ENCODE measurements at places on chromosomes 7 and 10.

- DNase-seq: no peak
These were observed 287.4 kb downstream of the CELF2 start for GRCh38 chr10:11304906-11305585.

- DNase-seq: no peak
These were observed 201.2 kb upstream of the PRKCQ start for GRCh38 chr10:6781133-6781770.

DNA sequence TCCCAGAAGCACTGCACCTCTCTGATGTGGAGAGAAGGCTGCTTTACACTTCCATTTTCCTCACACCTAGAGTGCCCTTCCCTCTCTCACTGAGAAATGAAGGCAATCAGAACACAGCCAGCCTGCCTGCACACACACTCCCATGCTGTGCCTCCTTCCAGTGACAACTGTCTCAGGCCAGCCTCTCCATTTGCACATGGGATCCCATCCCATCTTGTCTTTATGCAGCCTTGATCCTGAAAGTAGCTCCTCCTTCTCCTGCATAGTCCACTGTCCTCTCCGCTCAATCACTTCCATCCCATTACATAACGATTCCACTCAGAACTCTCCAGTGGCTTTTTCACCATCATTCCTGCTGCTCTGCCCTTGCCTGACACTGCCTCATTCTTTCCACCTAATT lies 203.7 kb upstream of the STK17A start:
- DNase-seq: no peak

- no peak for DNase-seq
These were observed 150.1 kb upstream of the SHH start for GRCh38 chr7:155962191-155962967.

GRCh38 chr7:47095946-47096345 lies 486.0 kb downstream of the TNS3 start:
- DNase-seq: no peak

DNA sequence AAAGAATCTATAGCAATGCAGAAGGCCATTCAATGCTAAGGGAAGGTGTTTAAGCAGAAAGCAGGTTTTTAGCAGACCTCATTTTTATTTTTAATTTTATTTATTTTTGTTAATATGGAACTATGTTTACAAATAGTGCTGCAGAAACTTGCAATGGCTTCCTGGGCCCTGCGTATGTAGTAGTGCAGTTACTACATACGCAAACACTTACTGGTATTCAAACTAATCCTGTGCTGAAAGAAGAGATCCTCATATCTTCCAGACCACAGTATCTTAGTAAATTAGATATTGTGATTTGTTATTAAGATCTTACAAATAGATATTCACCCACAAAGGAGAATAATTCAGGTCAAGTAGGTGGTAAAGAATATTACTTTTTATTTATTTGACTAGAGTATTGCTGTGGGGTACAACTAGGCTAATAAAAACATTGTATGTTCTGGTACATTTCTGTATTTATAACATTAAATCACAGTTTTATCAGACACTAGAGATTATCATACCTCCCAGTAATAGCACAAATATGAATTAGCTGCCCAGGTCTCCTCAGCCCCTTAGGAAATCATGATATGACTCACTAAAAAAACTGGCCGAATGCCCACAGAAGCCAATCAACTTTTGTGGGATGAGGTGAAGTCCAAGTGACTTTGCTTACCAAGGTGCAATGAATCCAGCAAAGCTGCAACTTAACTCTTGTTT lies 57.6 kb downstream of the RNLS start:
- DNase-seq: no peak

DNA sequence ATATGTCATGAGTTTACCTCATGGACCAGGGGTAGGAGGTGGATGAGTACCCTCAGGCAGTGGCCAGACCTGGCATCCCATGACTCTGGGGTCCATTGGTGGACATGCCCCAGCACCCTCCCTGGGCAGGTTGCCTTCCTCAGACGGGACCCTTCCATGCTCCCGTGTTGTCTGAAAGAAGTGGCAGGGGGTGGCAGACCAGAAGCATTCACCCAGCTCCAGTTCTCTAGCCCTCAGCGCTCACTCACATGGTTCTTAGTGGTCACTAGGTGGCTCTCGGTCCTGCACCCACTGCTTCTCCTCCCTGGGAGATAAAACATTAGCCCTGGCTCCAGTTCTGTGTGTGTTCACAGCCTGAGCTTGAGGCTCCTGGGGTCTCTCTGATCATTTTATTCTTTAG lies 6.0 kb downstream of the RBP3 start:
- no peak for DNase-seq

DNA sequence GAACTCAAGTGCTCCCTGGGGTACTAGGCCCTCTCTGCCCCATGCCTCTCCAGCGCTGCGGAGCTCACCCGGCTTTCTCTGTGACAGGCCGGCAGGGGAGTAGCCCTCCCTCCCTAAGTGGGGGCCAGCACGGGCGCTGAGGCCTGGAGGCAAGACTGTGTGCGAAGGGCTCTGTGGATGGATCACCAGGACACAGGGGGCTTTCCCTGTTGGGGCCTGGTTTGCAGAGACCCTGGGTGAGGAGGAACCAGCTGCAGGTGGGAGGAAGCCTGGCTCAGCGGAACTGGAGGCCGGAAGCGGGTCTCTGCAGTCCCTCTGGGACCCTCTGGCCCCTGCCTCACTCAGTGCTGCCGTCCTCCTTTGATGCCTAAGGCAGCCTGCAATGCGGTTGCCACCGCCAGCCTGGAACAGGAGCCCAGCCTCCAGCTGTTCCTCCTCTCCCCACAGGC lies 106.0 kb downstream of the CYTH3 start:
- DNase-seq: no peak

DNA sequence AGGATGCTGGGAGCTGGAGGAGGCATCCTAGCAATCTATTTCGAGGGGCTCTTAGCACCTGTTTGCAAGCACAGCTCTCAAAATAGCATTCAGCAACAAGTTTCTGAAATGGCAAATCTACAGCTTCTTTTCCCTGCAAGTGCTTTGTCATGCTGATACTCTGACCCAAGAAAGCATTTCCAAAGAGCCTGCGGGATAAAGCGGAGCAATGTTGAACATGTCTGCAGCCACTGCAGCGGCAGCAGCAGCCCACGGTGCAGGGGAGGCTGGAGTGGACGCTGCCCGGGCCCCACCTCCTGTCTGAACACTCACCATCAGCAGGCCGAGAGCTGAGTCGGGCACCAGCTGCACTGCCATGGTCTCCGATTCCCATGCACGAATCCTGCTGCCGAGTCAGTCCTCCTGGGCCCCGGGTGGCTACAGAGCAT lies 964 bp downstream of the FRMD4A start:
- peak; percentile 44 for DNase-seq

GRCh38 chr10:22229802-22230157 lies 12.0 kb upstream of the EBLN1 start:
- DNase-seq: peak; percentile 9

GRCh38 chr10:102468683-102469082 lies 17.3 kb upstream of the C10orf95 start:
- DNase-seq: no peak

GRCh38 chr10:5499493-5500140 lies at the start of gene CALML5:
CALML5 (minus strand) TSS chr10:5499570; CDS start chr10:5499438, 132 bp downstream.
- no peak for DNase-seq

GRCh38 chr7:37031571-37032257 lies 307.4 kb upstream of the AOAH start:
- peak; percentile 89 for DNase-seq

DNA sequence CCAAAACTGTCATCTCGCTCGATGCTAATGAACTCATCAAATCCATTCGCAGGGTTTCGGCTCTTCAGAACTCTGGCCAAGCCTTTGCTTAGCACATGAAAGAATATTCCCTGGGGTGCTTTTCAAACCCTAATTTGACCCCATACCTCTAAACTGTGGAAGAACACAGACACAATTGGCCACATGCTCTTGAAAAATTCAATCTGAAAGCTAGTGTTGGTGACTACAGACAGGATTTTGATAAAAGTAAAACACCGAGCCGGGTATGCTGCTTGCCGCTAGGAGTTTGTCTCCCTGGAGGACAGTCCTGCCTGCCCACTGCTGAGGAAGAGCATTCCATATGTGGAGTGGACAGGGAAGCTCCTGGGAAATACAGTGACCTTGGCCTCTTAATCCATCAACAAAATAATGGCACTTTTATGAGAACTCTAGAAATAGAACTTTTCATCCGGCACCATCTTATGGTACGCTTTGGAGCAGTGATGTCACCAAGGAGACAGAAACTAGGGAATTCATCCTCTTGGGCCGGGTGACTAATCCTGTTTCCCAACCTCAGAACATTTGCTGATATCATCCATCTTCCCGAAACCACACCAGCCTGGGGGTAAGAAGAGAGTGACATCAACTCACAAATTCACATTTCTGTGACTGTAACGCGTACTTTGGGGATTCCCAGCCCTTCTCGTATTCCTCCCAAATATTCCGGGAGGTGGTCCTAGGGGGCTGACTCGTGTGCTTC lies 34.2 kb downstream of the MTURN start:
- DNase-seq: no peak

- no peak for DNase-seq
These were observed 61.5 kb downstream of the IQUB start for GRCh38 chr7:123472750-123473445.

DNA sequence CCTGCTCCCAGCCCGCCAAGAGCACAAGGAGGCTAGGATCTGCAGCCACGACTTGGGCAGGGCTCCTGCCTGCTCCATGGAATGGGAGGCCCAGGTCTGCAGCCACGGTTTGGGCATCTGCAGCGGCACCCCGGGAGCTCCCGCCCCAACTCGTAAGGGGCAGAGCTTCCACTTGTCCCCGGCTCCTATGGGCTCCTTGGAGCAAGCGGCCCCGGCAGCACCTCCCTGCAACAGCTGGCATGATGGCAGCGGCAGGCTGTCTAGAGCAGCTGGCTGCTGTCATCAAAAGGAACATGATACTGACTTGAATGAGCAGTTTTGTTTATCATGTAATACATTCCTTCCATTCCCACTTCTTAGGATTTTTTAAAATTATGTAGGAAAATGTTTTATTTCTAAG lies 684.0 kb upstream of the FOXK1 start:
- no peak for DNase-seq

- no peak for DNase-seq
These were observed at the start of gene FAM241B for GRCh38 chr10:69629897-69630650. FAM241B (plus strand) TSS chr10:69630247; CDS start chr10:69631744, 1,497 bp downstream.

DNA sequence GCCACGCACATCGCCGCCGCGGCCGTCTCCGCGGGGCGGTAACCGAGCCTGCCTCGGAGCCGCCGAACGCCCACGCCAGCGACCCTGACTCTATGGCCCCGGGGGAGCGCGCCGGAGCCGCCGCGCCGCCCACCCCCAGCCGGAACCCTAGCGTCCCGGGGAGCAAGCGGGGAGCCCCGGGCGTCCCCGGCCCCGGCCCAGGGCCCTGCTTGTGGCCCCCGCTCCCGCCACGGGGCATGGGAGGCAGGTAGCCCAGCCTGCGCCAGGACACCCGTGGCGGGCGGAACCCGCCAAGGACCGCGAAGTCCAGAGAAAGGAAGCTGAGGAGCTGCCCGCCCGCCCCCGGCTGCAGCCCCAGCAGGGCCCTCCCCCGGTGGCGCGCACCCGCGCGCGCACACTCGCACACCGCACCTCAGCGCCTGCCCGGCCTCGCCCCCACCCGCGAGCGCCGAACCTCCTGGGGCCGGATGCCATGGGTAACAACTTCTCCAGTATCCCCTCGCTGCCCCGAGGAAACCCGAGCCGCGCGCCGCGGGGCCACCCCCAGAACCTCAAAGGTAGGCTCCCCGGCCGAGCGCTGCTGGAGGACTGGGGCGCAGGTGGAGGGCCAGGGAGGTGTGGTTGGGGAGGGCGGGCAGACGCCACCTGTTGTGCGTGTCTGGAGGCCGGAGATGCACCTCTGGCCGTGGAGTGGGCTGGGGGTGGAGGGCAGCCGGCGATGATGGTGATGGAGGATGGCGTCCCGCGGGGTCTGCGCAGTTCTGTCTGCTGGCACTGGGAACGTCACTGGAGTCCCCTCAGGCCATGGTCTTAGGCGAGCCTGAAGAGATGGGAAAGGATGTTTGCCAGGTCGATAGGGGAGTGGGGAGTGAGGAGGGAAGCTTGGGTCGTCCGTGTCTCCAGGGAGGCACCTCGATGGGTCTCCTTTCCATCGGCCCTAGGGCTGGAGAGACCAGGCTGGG lies 692 bp downstream of the NEURL1 start:
- no peak for DNase-seq

DNA sequence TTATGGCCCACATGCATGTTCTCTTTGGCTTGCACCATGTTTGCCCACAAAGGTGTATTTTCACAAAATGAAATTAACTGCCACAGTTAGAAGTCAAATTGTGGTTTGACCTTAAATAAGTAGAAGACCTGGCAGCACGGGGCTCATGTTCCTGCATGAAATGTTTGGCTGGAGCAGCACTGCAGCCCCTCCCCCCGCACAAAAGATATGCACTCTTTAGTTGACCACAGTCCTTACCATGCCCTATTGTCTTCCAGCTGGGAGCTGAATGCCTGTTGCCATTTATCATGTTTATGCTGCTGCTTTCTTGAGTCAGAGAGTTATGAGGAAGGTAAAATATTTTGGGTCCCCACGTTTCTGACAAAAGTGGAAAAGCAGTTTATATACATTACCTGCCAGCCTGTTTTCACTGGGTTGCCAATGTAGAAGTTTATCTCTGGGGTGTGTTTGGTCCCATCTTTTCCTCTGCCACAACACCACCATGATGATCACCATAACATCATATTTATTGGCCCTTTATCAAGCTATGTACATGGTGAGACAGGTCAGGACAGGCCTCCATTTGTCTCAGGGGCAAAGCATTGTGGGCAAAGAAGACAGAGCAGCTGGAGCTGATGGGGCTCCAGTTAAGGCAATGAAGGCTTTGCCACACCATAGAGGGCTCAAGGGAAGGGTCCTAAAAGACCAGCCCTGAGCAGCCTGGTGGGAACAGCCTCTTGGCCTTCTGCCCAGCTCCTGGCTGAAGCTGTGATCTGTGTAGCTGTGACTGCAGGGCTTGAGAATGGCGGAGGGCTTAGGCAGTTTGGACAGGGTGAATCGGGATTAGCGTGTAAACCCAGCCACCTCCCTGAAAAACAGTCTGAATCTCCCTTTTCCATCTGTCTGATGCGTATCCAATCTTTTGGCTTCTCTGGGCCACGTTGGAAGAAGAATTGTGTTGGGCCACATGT lies 5.4 kb downstream of the PRF1 start:
- no peak for DNase-seq

DNA sequence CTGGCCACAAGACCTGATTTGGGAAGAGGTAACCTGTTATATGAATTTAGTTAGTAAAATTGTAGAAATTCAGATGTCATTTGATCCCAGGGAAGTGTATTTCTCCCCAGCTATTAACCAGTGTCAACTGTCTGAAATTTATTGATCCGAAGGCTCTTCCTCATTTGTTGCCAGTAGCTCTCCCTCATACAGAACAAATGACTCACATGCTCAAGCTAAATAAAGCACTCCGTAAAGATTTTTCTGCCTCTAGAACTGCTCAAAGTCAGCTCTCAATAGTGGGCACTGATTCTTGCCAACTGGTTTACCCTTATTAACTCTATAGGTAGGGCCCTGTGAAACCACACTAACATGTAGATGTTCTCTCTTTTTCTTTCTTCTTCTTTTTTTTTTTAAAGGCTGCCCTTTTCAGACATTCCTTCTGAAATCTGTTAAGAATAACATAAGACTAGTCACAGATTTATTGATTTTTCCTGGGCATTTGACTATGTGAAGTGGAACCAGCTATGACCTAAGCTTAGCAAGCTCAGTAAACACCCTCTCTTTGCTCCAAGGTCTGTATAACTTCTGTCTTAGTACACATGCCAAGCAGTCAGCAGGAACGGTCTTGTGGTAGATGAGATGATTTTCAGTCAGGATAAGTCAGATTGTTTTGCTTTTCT lies 21.8 kb downstream of the RPA3 start:
- DNase-seq: no peak

Measured in Ammon's horn (tissue), 1 donor.